ENCODE measurements at places on chromosomes 6 and 20.
A peak's percentile ranks its signal among the peaks of the same experiment; 100 is the strongest.

DNA sequence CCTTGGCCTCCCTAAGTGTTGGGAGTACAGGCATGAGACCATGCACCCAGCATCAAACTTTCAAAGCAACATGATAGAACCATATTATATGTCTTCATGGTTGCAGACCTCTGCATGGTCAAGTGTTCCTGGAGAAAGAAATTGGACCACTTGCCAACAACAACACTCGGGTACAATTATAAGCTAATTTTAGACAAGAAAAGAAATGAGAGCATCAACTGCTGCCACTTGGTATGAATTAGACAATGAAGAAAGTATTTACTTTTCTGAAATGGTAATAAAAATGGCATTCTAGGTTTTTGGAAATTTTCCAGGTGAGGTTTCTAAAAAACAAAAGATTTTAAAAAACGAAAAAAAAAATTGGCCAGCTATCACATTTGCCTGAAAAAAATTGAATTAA, 7.7 kb upstream of the PM20D2 start:
- no peak for DNase-seq

GRCh38 chr6:44001318-44002066, 125.8 kb downstream of the MRPL14 start:
- peak; percentile 91 for DNase-seq

DNA sequence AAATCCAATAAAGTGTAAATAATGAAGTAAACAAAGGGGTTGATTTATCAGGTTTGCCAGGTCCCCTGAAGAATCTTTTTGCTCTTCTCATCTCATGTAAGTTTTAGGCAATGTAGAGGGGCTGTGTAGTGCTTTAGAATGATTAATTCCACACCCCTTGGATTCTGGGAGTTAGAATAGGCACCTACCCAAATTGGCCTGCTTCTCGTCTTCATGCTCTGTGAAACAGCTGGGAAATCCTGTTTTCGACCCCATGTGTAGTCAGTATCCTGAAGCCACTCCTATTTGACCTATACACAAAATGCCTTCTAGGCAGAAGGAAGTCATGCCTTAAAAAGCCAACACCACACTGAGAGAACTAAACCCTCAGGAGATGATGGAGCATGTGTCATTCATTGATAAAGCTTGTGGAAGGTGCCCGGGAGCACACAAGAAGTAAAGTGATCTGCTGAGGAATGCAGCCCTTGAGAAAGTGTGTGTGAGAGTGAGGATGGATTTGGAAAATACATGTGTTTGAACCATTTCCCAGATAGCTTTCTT, 170.9 kb downstream of the KLHL32 start:
- no peak for DNase-seq

DNA sequence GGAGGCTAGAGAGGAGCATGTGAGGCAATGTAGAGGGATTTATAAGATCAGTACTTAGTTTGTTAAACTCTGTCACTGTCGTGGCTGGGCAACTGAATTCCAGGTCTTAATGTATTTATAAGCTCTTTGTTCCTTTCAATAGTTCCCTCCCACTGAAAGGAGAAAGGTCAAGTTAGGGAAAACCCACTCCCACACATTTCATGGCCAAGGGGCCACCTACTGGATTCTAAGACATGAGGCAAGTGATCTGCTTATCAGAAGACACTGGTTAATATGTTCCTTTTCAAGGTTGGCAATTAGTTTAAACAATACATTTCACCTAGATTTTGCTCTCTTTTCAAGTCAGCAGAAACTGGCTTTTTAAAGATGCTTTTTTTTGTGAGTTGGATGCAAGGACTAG, 5.4 kb upstream of the GSTA5 start:
- DNase-seq, result no peak

GRCh38 chr20:47267621-47268020, 88.9 kb downstream of the ZMYND8 start:
- DNase-seq, result no peak

DNA sequence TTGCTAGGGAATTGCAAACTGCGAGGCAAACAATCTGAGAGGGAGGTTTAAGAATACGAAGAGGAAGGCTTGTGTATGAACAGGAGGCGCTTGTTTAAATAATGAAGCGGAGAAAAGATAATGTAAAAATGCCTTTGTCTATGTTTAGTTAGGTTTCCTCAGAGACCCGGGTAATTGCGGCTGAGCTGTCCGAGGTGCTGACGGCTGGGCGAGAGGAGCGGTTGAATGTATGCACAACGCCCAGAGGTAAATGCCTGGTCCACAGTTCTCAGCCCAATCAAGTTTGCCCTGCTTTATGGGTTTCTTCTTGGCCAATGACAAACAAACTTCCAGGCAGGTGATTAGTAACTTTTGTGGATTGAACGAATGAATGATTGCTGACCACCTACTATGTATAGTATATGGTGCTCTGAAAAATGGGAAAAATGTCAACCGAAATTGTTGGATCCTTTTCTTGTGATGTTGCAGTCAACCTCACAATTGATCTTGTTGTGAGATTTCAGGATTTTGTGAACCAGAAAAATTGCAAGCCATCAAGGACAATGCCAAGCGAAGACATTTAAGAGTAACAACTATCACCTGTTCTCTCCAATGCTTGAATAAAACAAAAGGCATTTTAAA, 38.3 kb upstream of the SLC32A1 start:
- DNase-seq, result peak; percentile 72

DNA sequence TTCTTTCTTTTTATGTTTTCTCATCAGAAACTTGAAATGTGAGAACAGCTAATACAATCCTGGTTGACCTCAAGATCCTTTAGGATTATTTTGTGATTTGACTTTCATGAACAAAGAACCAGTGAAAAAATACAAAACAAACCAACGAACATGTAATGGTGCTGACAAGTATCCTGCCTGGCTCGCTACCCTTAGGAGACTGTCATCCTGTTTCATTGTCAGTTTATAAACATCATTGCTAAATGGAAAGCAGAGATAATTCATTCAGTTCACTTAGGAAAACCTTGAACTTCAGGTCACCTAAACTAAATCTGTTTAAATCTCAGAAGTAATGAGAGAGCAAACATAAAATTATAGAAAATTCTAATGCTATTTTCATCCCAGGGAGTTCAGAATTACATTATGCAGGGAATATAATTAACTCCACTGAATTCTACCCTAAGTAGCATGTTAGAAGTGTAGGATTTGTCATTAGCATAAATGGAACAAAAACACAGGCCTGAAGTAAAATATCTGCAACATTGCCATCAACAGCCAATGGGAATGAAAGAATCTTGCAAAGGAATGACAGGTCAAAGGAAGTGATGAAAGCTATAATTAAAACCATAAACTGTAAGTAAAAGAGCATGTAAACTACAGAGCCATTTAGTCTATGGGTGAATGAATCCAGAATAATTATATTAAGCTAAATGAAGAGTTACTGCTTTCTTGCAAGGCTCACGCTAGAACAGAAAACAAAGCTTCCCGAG, 401.2 kb upstream of the MANEA start:
- no peak for DNase-seq

- DNase-seq, result no peak
Observed at GRCh38 chr20:58742668-58743566, 50.3 kb downstream of the NPEPL1 start.

GRCh38 chr6:31791324-31792089, 4.0 kb downstream of the VARS1 start:
- peak; percentile 83 for DNase-seq

GRCh38 chr6:109174916-109175315, 79.6 kb downstream of the CEP57L1 start:
- no peak for DNase-seq

DNA sequence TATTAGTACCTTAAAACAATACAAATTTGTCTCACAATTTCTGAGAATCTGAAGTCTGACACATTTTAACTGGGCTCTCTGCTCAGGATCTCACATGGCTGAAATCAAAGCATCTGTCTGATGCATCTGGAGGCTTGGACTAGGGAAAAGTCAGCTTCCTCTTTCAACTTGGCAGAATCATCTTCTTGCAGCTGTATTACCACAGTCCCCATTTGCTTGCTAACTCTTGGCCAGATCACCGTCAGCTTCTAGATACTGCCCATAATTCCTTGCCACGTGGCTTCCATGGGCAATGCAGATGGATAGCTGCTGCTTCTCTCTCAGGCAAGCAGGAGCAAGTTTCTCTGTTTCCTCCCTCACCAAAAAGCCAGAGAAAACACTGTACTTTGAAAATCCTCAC, 1106.4 kb upstream of the CITED2 start:
- peak; percentile 4 for DNase-seq

DNA sequence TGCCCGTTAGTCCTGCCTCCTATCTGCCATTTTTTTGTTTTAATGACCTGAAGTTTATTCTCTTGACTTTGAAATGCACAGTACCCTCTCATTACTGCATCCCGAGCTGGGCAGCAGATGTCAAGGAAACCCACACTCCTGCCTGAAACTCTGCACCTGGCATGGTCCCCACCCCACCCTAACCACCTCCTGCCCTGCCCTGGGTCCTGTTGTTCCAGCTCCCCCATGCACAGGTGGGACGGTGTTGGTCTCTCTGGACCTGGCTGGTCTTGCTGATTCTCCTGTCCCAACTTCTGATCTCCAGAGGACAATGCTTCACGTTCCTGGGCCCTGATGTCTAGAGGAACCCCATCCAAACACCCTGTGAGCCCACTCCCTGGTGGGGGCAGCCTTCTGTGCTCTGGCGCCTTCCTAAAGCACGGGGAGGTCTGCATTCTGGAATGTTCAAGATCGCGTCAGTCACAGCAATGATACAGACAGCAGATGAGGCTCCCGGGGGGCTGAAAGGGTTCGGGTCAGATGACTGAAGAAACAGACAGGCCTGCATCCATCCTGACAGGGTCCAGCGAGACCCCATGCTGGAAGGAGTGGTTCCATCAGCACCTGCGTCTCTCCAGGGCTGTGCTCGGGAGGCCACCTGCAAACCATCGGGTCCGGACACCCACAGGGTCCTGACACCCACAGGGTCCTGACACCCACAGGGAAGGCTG, 73.6 kb downstream of the ERMARD start:
- DNase-seq, result no peak

DNA sequence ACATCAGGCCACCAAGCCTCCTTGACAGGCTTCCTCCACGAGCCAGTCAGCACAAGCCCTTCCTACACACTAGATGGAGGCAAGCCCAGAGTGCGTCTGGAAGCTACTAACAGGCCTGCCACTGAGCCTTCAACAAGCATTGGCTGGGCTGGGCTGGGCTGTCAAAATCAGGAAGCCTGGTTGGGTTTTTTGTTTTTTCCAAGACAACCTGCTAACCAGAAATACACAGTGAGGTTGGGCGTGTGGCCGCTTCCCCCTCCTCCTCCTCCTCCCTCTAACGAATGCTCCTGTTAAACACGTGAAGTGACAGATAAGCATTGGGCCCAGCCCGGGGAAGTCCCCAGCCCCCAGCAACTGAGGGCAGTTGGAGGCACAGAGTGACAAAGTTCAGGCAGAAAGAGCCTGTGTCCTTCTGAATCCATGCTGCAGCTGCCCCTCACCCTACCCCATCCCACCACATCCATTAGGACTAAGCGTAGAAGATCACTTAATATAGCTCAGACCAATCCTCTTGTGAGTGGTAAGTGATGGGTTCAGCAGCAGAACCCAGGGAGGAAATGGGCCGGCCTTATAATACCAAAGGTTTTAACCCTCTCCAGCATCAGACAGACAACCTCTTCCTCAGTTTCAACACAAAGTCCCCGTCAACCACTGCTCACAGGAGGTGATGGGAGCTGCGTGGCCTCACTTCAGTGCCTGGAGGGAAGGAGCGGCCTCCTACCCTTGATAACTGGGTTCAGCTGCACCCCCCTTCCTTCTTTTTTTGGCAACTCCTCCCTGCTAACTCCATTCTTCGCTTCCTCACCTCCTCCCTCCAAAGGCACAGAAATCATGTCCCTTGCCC, 1.1 kb downstream of the NFATC2 start:
- DNase-seq, result peak; percentile 98

GRCh38 chr6:41252401-41253169, 24.4 kb downstream of the TREML4 start:
- DNase-seq, result no peak

GRCh38 chr6:50007819-50008218, 14.0 kb downstream of the DEFB110 start:
- DNase-seq, result no peak

DNA sequence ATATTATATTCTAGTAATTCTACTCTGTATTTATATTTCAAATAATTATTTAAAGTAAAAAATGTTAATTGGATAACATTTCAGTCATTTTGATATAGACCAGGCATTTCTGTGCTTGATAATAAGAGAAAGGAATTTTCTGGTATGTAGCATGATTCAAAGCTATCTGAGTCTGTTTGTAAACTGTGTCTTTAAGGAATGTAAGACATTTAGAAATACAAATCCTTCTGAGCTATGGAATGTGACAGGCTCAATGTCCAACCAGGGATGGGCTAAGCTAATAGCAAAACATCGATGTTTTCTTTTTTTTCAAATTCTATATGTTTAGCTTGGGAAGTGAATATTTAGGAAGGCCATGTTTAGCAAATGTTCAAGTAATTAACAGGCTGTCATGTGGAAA, 41.5 kb upstream of the FAM83B start:
- DNase-seq, result no peak

DNA sequence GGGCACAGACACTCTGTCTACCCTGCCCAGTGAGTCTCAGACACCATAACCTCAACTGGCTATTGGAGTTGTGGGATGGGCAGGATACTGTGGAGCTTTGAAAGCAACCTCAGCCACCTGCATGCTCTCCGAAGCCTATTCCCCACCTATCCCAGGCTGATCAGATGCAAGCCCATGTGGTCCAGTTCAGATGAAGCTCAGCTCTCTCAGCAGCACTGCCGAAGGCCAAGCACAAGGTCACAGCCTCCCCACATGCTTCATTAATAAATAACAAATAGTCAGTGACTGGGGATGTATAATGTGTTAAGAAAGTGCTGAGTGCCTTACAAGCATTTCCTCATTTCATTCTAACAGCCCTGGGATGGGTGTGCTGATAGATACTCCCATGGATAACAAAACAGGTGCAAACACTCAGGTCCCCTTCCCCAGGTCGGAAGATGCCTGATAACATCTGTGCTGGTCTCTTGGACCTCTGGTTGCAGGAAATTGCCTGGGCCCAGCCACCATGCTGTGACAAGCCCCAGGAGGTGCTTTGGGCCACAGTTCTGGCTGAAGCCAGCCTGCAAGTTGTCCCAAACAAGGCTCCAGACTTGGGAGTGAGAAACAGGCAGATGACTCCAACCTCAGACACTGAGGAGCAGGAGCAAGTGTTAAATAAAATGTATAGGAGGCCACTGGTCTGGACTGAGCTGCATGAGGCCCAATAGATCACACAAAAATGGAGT, 3.7 kb downstream of the ACSS1 start:
- no peak for DNase-seq

DNA sequence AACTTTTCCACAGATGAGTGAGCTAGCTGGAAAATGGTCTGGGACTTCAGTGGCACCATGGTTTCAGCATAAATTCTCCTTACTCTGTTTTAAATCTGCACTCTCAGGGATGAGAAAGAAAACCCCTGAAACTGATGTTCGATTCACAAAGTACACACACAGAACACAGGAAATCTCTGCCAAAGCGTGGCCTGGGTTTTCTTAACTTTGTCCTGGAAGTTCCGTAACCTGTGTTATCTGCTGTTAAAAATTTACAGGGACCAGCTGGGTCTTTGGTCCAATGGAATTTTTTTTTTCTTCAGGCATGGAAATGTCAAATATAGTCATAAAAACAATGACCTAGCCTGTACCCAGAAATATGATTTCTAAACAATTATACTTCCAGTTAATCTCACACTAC, 7.3 kb downstream of the SCML4 start:
- no peak for DNase-seq

- peak; percentile 29 for DNase-seq
Observed at GRCh38 chr20:54107600-54108325, 37.4 kb upstream of the BCAS1 start.
